ENCODE measurements at places on chromosomes 12 and 14.

- no peak for DNase-seq
These were observed 48.4 kb upstream of the OXA1L start for GRCh38 chr14:22718091-22718490.

DNA sequence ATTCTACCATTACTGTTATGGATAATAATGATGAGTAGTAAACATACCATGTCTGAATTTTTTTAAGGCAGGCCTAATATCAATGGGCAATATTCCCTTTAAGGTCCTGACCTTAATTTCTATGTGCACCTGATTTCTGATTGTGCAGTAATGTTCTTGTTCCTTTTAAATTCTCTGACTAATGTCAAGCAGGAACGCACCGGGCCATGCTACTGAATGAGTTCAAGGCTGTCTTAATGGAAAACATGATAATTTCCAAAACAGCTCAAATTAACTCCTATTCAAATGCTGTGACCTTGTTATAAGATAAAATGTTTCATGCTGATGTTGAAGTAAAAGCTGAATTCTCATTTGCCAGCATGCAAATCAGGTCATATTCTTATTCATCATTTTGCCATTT lies 6.8 kb downstream of the TAS2R46 start:
- DNase-seq = no peak

DNA sequence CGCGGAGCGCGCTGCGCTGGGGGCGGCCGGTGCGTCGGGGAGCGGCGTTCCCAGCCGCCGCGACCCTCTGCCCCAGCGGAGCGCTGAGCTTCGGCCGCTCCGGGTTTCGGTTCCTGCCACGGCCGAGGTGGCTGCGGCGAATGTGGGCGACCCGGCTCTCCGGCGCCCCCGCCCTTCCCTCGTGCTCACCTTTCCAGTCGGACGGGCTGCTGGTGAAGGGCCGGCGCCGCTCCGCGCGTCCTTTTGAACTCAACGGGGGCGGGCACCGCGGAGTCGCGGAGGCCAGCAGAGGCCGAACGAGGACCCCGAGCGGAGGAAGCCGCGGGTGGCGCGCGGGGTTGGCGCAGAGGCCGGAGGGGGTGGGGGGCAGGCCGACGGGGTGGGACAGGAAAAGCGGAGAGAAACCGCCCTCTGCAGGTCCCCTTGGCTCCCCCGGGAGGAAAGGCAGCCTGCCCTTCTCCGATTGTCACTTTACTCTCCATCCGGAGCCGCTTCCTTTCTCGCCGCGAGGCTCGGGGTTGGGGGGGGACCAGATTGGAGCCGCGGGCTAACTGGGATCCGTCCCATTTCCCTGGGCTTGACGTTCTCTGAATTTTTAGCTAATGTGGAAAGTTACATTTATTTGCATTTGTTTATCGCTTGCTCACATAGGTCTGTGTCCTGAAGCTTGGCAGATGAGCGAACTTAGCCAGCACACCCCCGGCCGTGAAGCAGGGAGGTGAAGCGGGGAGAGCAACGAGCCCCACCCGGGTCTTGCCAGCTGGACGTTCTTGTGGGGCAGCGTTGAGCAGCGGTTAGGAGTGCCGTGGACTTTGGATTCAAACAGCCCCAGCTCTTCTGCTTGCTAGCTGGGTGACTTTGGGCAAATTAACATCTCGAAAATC lies at the start of gene SMAGP:
Gene SMAGP (minus strand): TSS at position 349 of the 884 bp plus-strand sequence. CDS start 1,137 bp downstream, outside the sequence.
- DNase-seq = no peak

DNA sequence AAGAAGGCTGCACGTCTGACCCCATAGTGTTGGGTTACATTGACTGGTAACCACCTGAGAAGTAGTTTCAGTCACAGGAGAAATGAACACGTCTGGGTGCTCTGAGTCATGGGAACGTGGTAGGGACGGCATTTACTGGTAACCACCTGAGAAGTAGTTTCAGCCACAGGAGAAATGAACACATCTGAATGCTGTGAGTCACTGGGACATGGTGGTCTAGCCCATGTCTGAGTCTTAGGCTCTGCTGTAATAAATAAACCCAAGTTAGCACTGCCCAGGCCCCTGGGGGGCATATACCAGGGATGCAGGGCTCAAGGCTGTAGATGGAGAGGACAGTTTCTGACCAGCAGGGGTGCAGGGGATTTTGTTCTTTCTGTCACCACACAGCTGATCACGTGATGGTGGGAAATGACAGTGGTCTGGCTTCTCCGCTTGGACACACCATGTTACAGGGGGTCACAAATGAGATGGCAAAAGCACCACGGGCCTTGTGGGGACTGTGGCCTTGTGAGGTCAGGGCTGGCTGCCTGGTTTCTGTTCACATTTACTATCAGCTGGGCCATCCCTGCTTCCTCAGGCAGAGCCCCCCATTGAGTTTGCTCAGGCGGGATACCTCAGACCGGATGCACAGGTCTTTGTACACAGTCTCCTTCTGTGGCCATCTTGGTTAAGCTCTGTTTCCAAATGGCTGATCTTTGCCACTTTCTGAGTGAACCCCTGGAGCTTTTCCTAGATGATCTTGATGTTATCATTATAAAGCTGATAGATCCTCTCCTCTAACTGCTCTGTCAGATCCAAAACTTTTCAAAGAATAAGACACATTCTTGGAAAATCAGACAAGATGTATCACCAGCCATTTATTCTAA lies 9.8 kb upstream of the C12orf42 start:
- DNase-seq = no peak

DNA sequence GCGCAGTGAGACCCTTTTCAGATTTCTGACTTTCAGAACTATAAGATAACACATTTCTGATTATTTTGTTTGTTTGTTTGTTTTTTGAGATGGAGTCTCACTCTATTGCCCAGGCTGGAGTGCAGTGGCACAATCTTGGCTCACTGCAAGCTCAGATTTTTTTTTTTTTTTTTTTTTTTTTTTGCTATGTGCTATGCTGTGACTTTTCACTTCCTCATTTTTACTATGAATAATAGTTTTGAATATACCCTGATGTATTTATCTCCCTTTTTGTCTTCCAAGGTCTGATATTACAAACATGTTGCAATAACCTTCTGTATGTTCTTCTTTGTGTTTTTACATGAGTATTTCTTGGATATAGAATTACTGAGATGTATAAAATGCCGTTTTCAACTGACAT lies 658.7 kb upstream of the SEL1L start:
- no peak for DNase-seq

GRCh38 chr14:49218436-49219092 lies 367.6 kb downstream of the RPS29 start:
- DNase-seq = no peak

DNA sequence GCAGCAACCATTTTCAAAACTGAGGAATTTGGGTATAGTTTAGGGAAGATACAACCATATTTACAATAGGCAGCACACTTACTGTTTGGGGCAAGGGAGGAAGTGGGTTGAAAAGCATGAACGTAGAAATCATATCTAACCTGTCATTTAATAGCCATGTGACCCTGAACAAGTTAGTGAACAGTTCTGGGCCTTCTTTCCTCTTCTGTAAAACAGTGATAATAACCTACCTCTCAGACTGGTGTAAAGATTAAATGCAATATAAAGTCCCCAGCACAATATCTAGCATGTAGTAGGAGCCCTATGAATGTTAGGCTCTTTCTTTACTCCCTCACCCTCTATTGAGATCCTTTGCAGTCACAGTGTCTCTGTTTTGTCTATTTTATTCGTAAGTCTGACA lies 33.5 kb downstream of the A2ML1 start:
- DNase-seq = no peak

DNA sequence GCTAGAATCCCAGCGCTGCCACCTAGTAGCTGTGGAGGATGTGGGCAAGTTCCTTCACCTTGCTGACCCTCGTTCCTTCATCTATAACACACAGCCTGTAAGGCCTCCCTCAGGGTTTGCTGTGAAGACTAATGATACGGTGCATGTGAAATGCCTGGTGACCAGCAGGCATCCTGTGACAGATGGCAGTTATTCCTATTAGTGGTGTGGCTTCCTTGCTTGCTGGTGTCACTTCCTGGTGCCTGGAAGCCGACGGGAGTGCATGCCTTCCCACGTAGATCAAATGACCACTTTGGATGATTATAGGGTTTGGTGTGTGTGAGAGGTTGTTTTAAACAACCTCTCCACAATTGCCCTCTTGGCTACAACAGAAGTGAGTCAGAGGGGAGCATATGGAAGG lies 894.9 kb downstream of the VRK1 start:
- DNase-seq = no peak

- DNase-seq = no peak
These were observed 1.4 kb upstream of the MLEC start for GRCh38 chr12:120685522-120685921.

GRCh38 chr12:97960741-97961608 lies 498.4 kb downstream of the RMST start:
- no peak for DNase-seq

- no peak for DNase-seq
These were observed 43.8 kb upstream of the BMP4 start for GRCh38 chr14:54000341-54000811.

- DNase-seq = peak; percentile 6
These were observed 96.2 kb upstream of the PTPRB start for GRCh38 chr12:70733385-70733784.

DNA sequence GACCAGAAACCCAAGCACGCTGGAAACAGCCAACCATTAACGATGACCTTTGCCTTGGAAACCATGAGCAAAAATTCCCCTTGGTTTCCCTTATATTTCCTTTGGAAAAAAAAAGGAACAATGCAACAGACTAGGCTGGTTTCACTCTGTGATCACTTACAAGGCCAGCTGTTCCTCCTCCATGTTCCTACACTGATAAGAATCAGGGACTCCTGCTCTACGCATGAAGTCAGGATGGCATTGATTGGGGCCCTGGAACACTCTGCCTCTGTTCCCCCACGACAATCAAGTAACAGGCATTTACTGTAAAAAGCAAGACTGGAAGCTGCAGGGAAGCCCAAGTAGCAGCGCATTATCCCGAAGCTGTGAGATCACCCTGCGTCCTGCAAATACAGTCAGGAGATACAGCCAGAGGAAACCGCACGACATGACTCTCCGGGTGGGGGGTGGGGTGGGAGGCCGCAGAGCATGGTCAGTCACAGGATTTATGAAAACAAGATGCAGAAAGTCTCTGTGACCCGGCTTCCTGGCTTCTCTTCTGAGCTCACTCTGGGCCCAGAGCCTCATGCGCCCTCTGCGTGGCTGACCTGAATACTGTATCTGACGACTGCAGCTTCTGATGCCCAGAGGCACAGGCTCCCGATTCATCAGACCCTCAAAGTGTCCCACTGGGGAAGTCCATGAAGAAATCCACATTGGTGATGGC lies 31.1 kb downstream of the SSH1 start:
- DNase-seq = peak; percentile 29

- peak; percentile 38 for DNase-seq
These were observed at the start of gene PTPRO for GRCh38 chr12:15322164-15323061. Gene PTPRO (plus strand): TSS chr12:15322508.

GRCh38 chr12:18749386-18749957 lies 11.6 kb downstream of the CAPZA3 start:
- no peak for DNase-seq

DNA sequence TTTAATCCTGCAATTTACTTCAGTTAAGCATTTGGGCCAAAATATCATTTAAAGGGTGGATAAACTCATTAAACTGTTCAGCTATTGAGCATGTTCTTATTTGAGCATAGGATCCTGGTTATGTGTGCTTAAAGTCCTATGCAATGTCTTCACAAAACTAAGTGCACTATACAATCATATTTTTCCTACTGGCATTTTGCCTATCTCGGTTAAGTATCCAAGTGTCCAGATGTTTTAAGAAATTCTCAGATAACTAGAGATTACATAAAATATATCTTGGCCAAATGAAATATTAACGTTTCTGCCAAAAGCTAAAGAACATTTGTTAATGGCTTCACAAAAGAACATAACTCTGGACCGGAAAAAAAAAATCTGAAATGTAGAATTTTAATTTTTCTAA lies 250.8 kb upstream of the LRFN5 start:
- no peak for DNase-seq

Measured in nucleus accumbens (tissue), 56 donors.